ENCODE measurements at places on chromosomes 6 and 20.

DNA sequence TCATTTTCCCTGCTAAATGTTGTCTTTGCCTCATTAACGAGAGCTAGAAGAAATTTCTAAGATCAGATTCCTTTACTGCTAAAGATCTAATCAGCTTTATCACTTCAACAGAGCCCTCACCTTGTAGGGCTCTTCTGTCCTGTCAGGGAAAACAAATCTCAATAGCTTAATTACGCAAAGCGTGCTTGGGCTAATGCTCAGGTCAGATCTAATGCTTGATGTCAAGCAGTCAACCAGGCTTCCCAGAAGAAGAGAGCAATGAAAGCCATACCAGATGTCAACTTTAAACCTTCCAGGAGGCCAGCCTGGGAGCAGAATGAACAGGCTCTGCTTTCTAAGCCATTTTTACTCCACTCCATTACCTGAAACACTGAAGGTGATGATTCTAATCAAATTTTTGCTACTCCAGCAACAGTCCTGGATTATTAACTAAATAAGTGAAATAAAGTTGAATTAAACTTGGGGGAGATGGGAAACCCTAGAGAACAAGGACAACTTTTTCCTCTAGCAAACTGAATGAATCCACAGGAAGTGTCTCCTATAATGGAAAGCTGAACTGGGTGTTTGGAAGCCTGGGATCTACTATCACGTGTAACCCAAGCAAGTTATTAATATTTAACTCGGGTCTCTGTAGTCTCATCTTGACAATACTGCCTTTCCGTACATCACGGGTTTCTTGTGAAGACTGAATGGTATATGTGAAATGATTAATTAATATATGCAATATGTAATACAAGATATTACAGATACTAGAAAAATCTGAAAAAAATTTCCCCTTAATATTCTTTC is 273.7 kb downstream of the PTPRK start:
- DNase-seq = no peak

- no peak for DNase-seq
Observed at GRCh38 chr20:38126932-38127621, 38.0 kb downstream of the TGM2 start.

DNA sequence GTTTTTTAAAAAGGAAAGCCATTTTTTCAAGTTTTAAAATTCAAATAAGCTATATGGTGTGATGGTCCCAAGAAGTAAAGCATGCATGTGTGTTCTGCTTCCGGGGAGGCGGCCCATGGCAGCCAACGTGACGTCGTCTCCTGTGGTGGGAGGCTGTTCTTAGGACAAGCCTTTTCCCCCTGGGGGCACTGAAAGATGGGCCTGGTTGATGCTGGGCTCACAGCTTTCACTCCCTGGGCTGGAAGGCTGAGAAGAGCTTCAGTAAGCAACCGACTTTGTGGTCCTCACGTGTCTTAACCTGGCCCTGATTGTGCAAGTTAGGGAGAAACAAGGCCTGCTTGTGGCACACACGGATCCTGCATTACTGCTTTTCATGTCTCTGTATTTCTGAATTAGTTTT is 84.1 kb downstream of the SMOC2 start:
- DNase-seq = no peak

GRCh38 chr20:5191829-5192569 is 65.2 kb downstream of the CDS2 start:
- DNase-seq = peak; percentile 48

- no peak for DNase-seq
Observed at GRCh38 chr20:54221353-54221752, 13.5 kb downstream of the PFDN4 start.

DNA sequence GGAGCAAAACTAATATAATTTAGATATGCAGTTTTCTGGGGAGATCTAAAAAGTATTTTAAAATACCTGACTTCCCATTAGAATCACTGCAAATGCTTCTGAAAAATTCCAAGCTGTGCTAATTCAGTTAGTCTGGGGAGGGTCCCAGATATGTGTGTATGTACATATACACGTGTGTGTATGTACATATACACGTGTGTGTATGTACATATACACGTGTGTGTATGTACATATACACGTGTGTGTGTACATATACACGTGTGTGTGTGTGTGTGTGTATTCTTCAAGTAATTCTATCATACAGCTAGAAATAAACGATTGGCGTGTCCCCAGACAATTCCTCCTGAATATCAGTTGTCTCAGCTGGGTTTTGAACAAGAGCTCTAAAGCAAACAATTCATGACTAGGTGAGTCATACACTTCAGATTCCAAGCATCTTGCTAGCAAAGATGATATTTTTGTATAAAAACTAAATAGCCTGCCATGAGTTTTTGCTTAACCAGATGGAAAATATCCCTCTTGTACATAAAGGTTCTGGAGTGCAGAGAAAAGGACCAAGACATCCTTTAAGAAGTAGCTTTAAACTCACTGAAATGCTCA is 58.2 kb downstream of the SPACA1 start:
- no peak for DNase-seq

GRCh38 chr6:32047539-32047854 is 9.3 kb downstream of the CYP21A2 start:
- no peak for DNase-seq

- DNase-seq = no peak
Observed at GRCh38 chr20:10228330-10228729, 9.7 kb downstream of the SNAP25 start.

DNA sequence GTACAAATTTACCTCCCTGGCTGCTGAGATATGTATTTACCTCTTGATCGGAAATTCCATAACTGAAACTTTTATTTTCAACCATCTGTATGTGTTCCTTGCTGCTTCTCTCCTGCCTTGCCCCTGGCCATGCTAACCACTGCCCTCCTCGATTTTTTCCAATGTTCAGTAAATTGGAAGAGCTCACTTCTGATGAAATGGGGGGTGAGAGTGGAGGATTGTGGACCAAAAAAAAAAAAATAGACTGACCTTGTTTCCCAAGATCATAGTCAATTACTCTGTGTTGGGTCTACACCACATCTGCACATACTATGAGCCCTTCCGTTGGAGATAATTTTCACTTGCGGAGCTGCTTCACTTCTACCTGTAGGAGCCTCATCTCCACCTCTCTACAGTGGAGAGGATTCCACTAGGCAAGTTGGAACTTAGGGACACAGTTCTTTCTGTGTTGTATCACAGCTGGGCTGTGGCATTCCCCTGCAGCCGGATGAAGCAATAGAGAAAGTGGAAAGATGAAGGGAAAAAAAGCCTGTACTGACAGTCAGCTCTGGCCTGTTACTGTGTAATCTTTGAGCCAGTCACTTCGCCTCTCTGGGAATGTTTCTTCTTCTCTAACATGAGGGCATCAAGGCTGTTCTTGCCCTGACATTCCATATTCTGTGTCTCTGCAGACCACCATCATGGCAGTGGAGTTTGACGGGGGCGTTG is 1.6 kb downstream of the PSMB9 start:
- DNase-seq = no peak

- DNase-seq = no peak
Observed at GRCh38 chr20:38581830-38582358, 897 bp downstream of the ADIG start.

DNA sequence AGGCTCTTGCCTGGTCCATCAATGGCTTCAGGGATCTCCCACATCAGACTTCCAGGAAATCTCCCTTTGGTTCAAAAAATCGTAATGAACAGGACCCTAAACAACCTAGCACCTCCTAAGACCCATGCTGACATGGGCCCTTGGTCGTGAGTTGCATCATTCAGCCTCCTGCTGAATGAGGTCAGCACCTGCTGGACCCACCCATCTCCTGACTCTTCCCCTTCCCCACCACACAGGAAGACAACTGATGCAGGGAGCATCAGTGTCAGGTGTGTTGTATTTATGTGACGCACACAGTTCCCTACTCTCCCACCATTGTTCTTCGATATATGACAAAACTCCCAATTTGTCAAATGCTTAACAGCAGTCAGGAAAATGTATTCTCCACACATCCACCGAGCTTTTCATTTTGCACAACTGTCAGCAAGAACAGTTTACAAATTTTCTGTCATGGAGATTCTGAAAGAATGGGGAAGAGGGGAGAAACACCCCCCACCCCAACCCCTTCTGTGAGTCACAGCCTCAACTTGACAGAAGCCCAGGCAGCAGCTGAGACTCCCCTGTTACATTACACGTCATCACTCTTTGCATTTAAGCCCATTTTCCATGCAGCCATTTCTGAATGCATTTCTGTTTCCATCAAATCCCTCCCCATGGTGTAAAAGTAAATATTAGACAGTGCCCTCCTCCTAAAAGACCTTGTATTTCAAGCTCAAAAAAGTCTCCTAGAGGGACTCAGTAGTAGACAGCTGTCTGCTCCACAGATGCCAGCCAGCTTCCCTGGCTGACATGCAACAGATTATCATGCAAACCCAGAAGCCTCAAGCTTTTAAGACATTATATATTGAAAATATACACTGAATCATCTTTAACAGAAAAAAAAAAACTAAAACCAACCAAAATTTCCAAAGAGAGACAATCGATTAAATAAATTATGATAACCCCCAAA is 577.5 kb downstream of the PTPRT start:
- no peak for DNase-seq

DNA sequence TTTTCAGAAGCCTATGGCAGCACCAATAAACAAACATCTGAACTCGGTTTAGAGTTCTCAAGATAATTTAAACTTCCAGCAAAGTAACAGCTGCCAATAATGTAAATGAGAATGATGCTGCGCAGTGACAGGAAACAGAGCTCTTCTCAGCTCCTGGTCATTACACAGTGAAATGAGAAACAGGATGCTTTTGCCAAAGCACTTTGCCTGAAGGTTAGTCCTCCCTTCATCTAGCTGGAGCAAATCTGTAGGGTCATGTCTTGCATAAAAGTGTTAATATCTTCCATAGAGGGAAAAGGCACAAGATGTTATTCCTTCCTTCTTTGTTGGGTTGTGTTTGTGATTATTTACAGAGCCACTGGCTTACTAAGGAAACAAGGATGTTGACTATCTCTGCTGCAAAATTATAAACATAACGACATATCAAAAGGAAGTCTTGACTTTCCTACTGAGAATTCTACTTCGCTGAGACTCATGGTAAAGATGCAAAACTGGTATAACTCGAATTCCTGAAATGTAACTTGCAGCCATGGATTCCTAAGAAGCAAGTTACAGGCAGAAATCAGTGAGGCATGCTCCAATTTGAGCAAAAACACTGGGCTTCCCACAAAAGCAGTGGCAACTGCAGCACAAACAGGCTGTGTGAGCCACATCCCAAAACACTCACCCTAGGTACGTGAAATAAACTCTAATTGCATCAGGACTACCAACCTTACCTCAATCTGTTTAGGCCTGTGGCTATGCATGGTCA is 102.5 kb upstream of the BEND6 start:
- no peak for DNase-seq

DNA sequence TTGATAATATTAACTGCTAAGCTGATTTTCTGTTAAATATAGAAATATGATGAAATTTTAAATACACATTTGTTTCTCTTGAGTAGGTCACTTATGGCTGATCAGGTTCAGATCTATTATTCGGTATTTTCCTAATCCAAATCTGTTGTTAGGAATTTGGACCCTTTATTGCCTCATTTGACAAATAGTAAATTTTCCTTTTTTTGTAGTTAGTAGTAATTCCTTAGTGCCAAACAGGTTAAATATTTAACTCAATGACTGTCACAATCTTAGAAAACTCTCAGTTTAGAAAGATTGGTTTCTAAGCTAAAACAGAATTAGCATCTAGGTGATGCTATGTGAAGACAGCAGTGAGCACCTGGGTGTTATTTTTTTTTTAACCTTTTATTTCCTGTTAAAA is 1598.9 kb downstream of the KHDRBS2 start:
- no peak for DNase-seq

DNA sequence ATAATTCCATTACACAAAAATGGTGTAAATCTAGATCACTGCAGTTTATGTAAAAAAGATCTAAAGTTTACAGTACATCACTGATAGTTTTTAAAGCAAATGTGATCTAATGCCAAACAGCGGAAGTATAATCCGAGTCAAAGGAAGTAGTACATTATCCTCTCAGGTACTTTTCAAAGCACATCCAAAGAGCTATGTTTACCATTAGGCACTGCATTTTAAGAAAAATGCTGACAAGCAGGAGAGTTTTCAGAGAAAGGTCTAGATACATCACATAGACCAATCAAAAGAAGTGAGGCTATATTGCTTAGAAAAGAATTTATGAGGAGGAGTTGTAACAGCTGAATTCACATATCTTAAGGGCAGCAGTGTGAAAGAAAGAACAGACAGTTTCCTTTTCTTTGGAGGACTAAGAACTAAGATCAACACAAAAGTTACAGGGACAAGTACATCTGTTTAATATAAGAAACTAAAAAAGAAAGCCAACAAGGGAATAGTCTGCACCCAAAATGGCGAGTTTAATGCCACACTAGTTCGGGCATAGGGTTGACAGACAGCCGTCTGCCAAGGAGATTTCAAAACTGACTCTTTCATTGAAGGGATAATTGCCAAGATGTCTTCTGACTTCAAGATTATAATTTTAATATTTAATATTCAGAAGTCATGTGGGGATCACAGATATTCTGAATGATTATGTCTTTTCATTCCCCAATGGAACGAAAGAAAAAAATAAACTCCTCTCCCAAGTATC is 1.4 kb downstream of the ZNF184 start:
- DNase-seq = no peak

Measured in CD4-positive, alpha-beta T cell treated with Interleukin-17A for 4 hours (primary cell).